Activated CD4-positive, alpha-beta T cell treated with anti-CD3 and anti-CD28 coated beads for 36 hours (primary cell): ENCODE measurements at places on chromosomes 2 and 18. TPM values are rescaled to one million over a fixed set of nuclear protein-coding genes. Genes with fewer than 3 reads are reported as not detected.

- DNase-seq = peak; percentile 71
Observed at GRCh38 chr2:109402980-109403840, 210.6 kb downstream of the SEPTIN10 start.

DNA sequence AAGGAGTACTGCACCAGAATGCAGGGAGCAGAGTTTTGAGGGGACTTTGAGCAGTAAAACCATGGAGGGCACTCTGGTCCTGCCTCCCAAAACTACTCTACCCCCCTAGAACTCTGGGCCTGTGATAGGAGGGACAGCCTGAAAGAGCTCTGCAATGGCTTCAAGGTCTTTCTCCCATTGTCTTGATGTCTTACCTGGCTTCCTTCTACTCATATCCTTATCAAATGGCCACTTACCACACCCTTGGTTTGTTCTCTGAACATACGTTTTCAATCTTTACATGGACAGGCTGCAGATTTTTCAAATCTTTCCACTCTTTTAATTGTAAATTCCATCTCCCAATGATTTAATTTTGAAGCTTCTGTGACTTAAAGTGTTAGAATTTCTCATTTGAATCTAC, 27.7 kb downstream of the RELCH start:
- no peak for DNase-seq

DNA sequence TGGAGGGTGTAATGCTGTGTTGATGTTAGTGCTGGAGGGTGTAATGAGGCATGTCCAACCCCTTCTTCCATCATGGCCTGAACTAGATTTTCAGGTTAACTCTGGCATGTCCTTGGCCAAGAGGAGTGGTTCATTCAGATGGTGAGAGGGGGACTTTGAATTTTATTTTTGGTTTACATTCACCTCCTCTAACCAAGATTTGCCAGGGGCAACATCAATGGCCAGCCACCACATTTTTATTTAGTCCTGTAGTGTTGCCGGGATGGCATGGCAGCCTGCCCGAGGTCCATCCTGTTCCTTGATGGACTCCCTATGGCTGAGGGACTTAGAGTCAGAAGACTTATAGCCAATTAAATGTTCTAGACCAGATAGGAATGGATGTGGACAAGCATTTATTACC, 484.6 kb upstream of the HS6ST1 start:
- DNase-seq = no peak

Gene OSBPL6
- 3.3 TPM for total RNA-seq

DNA sequence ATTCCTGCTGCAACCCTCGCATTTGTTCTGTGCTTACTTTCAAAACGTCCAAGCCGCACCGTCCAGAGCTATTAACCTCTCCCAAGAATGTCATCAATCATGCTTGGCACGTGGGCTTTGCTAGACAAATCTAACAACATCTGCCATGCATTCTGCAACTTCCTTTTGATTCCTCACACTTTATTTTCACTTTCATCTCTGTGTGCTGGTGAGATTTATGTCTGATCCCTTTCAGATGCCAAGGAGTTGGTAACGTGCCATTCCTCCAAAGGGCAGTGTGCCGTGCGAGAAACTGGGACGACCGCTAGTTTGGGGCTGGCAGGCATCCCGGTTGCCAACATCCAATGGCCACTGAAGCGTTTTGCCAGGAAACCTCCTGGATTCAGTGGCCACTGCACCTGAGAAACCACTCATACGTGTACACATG, 230.0 kb upstream of the PARD3B start:
- no peak for DNase-seq

DNA sequence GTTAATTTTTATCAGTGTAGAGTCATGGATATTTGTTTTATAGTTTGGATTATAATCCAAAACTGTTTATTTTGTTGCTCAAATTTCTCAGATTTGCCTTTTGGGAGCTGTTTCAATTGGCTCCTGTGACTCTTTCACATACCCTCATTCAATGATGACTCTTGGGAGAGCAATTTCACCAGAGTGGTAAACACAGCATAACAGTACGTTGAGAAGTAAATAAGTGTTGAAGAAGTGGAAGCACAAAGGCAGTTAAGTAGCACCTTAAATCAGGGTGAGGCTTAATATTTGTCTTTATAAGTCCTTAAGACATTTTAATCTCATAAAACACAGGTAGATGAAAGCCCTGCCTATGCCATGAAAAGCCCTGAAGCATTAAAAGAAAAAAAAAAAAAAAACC, 17.1 kb upstream of the SLC39A10 start:
- no peak for DNase-seq

Gene SERPINB5
- not detected for total RNA-seq

Gene EMILIN1
- total RNA-seq = 0.46 TPM

Gene NMUR1
- not detected for total RNA-seq

Gene TUBA3E
- not detected for total RNA-seq

- DNase-seq = peak; percentile 43
Observed at GRCh38 chr2:233801357-233802131, 23.4 kb downstream of the MROH2A start.
